Activated naive CD4-positive, alpha-beta T cell (primary cell): ENCODE measurements at places on chromosomes 4 and X.

- no peak for DNase-seq
Observed at GRCh38 chrX:155747520-155747919, 133.6 kb upstream of the VAMP7 start.

DNA sequence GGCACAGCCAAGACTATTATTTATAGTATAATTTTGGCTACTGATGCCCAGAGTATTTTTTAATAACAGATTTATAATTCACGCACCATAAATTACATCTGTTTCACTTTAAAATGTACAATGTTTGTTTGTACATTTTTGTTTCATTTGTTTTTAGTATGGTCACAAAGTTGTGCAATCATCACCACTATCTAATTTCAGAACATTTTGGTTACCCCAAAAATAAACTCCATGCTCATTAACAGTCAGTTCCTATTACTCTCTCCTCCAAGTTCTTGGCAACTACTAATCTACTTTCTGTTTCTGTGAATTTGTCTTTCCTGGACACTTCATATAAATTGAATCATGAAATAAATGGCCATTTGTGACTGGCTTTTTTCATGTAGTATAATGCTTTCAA is 176.7 kb downstream of the SH3BGRL start:
- DNase-seq: no peak

DNA sequence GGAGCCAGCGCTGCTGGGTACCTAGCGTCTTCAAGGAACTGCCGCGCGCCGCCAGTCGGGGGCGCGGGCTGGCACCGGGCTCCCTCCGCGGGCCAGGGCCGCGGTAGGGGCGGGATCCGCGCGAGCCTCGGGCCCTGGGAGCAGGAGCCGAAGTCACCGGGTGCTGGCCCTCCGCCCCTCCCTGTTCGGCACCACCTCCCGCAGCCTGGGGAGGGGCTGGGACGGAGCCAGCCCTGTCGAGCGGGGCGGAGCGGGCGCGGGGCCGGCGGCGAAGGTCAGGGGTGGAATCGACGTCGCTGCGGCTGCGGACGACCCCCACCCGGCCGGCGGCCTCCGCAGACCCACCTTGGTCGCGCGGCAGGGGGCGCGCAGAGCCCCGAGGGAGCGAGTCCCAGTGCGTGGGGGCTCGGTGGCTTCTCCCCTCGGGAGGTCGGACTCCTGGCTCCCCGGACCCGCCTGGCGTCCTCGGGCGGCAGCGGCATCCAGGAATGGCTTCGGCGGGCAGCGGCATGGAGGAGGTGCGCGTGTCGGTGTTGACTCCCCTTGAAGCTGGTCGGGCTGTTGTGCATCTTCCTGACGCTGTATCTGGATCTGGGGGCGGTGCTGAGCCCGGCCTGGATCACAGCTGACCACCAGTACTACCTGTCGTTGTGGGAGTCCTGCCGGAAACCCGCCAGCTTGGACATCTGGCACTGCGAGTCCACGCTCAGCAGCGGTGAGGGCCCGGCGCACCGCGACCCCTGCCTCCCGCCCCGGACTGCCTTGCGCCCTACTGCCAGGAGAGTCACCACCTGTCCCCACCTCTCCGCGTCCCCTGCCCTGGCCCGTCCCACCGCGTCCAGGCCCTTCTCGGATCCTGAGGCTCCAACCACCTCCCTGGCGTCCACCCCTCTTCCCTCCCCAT is 50.5 kb upstream of the FAM47C start:
- no peak for DNase-seq

DNA sequence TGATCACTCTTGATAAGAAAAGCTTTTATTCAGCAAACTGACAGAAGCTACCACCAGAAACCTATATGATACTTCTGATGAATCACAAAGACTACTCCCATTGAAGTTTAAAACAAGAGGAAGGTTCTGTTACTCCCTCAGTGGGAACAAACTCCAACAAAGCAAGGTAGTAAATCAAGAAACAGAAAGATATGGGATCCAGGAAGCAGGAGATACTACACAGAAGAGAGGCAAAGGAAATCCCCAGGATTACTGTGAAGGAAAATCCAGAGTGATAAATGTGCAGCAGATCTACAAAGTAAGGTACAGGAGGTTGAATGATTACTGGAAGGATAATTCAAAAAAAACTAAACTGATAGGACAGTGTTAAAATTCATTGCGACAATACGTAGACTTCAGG is 222.4 kb downstream of the HHIP start:
- DNase-seq: no peak

GRCh38 chr4:105267280-105267679 is 120.6 kb downstream of the TET2 start:
- DNase-seq: no peak

DNA sequence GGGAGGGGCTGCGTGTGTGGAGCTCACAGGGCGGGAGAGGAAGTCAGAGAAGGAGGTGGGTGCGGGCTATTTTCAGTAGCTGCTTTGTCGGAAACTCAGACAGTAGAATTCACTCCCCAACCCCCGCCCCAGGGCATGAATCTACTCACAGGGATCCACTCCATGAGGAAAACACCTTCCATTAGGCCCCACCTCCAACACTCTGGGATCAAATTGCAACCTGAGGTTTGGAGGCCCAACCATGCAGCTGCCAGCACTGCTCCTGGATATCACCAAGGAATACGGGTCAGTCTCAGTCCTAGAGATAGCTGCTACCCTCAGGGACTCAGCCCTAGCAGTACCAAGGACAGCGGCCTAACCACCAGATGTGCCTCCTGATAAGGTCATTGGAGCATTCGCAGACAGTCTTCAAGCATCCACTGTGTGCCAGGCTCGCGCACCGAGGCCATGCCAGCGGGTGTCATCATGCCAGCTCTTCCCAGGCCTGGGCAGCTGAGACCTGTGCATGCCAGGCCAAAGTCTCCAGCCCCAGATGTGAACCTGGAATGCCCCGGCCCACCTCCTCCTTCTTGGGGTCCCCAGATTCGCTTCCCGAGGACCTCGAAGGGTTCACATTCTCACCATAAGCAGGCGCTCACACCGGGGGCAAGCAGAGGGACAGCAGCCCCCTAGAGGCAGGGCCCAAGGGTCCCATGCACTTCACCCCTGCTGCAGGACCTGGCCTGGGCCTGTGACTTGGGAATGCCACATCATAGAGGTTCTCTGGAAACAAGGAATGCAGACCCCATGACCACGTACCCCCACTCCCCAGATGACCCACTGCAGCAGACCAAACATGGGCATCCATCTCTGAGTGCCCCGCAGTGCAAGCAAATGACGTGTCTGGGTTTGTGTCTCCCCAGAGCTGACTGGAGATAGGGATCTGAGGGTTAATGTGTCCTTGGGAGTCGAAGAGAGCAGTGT is 102.3 kb downstream of the ADRA2C start:
- DNase-seq: no peak

DNA sequence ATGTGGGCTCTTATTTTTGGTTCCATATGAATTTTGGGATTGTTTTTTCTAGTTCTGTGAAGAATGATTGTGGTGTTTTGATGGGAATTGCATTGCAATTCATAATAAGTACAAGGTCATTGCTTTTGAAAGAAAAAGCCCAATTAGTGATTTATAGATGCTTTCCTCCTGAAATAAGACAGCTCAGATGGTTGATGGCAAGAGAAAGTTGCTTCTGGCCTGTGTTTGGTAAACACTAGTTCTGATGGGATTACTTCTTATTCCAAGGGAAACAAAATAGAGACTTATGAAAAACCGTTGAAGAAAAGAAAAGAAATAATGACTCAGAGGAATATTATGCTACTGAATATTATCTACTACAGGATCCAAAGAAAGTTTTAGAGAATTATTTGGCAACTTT is 144.9 kb downstream of the SPANXA1 start:
- DNase-seq: no peak

GRCh38 chr4:118557298-118557851 is 127.8 kb upstream of the METTL14 start:
- no peak for DNase-seq

GRCh38 chr4:114911111-114911510 is 202.3 kb downstream of the NDST4 start:
- DNase-seq: no peak

DNA sequence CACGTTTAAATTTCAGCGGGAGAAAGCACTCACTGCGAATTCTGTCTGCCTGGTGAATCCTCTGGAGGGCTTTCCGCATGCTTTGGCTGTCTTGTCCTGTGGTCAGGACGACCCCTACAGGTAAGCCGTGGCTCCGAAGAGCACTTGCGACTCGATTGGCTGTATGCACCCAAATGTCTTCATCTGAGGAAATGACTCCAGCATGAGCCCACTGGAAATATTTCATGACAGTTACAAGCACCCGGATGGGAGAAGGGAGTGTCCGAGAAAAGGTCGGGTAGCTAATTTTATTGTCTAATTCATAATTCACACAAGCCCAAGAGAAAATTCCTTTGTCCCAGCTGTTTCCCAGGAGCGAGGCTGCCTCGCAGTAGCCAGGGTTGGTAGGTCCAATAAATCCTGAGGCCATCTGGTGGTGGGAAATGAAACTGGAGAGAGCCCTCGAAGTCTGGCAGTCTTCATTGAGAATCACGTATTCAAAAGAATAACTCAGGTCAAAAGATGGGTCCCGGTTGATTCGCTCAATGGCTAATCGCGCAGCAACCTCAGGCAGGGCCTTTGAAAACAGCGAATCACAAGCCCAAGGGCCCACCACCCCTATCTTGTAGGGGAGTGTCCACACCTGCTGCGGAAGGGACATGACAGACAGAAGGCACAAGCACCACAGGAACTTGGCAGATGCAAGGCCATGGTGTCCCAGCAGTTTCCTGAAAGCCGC is 6.6 kb downstream of the GUCY2F start:
- DNase-seq: no peak

DNA sequence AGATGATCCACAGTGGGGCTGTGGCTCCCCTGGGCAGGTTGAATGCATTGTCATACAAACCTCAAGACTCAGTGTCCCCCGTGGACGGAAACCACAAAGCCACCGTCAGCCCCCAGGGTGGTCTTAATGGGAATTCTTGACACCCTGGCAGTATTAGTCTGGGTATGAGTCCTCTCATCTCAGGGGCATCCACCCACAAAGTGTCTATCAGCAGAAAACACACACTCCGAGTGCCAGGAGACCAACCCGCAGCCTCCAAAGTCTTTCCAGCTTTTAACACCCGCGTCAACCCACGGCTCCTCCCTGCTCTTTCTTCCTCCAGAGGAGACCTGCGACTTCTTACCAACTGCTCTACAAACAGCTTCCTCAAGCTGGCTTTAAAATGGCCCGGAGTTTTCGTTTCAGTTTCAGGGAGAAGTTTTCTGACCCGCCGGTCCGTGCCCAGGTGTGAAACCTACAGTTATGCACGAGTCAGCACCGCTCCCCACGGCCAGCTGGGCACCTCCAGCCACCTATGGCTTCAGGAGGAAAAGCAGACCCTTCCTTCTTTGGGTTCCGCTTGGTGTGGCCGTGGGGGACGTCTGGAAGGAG is 14.4 kb upstream of the ASMTL start:
- no peak for DNase-seq

DNA sequence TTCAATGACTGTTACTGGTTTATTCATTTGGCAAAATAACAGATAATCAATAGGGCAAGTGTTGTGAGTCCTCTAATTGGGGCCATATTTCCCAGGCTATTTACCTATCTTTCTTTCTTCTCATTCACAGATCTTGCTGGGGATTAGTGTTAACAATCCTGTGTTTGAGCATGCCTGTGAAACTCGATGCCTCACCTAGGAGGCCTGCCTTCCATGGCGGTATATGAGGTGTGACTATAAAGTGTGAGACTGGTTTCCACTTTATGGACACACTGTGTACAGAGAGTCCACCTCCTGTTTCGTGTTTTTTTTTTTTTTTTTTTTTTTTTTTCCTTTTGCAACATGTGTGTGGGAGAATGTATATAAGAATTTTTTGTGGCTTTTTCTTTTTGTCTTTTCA is 199.3 kb downstream of the BMPR1B start:
- DNase-seq: no peak

DNA sequence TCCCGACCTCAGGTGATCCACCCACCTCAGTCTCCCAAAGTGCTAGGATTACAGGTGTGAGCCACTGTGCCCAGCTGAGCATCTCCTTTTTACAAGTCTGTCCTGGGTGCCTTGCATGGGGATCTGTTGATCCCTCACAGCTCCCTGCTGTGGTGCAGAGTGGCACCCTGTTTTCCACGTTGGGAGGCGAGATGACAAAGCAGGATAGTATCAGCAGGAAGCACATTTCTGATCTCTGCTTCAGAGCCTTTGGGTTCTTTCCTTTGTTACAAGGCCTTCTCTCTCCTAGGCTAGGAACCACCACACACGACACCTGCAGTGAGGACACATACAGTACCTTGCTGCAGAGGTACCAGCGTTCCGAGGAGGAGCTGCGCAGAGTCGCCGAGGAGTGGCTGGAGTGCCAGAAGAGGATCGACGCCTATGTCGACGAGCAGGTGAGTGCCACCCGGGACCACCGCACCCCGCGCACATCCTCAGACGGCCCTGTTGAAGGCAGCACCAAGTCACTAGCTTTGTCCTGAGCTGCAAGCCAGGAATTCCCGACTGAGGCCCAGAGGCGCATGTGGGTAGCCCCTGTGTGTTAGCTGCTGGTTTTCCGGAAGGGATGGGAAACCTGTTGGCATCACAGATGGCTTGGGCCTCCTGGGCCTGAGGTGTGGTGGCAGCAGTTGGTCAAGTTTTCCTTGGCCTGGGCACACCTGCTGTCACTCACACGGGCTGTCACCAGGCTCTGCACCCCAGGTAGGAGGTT is 109.6 kb downstream of the TNIP2 start:
- no peak for DNase-seq

DNA sequence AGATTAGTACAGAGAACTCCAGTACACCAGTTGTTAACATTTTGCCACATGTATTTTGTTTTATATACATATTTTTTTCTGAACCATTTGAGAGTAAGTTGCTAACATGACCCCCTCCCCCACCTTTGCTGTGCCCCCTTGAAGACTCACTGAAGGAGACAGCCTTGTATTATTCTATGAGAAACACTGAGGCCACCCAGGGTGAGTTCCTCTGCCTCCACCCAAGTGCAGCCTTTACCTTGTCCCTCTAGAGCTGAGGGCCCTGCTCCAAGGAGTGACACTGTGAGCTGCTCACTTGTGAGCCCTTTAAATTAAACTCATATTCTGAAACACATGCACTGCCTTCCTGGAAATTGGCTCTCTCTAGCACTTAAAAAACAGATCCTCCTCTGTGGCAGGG is 21.1 kb downstream of the KIT start:
- DNase-seq: no peak

DNA sequence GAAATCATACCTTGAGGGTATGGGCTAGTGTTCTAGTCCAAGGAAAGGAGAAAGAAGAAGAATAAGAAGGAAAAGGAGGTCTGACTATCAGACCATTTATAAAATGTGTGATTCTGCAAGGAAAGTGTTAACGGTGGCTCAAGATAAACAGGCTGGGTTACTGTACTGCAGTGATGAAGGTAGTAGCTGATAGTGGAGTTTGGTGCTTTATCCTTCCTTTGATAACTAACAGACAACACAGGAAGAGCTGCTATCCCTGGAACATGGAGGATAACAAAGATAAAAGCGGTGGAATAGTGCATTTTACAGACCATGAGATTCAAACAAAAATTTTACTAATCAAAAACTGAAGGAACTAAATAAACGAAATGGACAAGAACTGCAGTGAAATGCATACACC is 2.6 kb downstream of the UNC5C start:
- DNase-seq: no peak

GRCh38 chr4:121485190-121485804 is 104.5 kb upstream of the QRFPR start:
- DNase-seq: no peak

GRCh38 chr4:165514739-165515138 is 135.9 kb downstream of the CPE start:
- no peak for DNase-seq

GRCh38 chr4:137866671-137867070 is 334.4 kb upstream of the PCDH18 start:
- DNase-seq: no peak
